ENCODE measurements at places on chromosomes 13 and 19. TPM values are rescaled to one million over a fixed set of nuclear protein-coding genes. Genes with fewer than 3 reads are reported as not detected.

DNA sequence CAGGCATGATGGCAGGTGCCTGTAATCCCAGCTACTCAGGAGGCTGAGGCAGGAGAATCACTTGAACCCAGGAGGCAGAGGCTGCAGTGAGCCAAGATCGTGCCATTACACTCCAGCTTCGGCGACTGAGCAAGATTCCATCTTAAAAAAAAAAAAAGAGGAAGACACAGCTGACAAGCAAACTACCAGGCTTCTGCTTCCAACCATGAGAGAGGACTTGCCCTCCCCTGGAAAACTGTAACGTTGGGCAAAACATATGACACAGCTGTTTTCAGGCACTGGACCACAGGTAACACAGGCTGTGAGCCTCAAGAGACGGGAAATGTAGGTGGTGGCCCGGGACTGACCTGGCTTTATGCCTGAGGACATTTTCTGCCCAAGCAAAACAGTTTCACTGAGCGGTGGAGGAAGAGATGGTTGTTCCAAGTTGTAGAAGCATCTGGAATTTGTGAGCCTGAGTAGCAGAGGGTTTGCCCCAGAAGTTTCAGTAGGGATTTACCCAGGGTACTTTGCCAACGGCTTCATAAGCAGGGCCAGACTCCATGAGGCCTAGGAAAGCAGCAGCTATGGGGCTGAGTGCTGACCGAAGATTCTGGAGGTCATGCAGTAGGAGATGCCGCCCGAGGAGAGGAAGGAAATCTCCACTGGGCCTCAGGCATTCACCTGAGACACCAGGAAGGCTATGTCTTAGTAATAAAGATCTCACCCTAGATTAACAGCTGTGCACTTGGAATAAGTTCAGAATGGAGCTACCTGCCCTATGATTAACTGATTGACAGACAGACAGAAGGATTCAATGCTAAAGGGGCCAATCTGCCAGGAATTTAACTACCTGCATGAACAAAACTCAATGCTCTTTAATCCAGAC, 88.0 kb downstream of the ABCC4 start:
- no peak for DNase-seq

- DNase-seq: no peak
Measured at GRCh38 chr13:94329277-94329676, 150.2 kb downstream of the DCT start.

DNA sequence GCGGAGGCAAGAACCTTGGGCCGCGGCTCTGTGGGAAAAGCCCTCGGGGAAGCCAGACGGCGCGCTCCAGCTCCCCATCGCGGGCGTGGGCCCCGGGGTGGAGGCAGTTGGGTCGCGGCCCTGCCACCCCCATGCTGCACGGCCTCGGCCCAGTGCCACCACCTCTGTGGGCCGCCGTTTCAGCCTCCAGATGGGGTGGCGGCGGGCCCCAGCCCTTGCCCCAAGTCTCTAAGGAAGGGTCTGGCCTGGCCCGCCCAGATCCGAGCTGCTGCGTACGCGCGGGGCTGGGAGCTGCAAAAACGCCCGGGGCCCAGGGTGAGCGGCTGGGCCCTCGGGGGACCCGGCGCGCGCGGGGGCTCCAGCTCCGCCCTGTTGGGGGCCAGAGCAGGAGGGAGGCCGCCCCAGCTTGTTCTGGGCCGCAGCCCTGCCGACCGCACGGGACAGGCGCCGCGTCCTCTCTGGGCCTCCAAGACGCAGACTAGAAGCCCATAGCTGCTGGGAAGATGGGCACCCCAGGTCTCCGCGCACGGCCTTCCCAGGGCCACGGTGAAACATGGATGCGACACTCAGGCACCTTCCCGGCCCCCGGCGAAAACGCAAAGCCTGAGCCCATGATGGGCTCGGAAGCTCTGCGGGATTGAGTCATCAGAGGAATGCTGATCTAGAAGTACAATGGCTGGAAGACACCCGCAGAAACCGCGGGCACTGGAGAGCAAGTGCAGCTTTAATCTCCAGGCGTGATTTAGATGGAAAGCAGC, 110.1 kb downstream of the KCTD15 start:
- DNase-seq: no peak

GRCh38 chr13:20825477-20825875, 51.7 kb upstream of the EEF1AKMT1 start:
- no peak for DNase-seq

GRCh38 chr13:99963816-99964339, 7.7 kb downstream of the ZIC5 start:
- no peak for DNase-seq

LRRC4B gene
- not detected for total RNA-seq

ZNF627 gene
- 9.8 TPM for total RNA-seq

PSG6 gene
- total RNA-seq: not detected

WDR88 gene
- total RNA-seq: not detected

F2RL3 gene
- 0.74 TPM for total RNA-seq

All from GM12878 (cell line).